ENCODE measurements at places on chromosomes 12 and 14.

DNA sequence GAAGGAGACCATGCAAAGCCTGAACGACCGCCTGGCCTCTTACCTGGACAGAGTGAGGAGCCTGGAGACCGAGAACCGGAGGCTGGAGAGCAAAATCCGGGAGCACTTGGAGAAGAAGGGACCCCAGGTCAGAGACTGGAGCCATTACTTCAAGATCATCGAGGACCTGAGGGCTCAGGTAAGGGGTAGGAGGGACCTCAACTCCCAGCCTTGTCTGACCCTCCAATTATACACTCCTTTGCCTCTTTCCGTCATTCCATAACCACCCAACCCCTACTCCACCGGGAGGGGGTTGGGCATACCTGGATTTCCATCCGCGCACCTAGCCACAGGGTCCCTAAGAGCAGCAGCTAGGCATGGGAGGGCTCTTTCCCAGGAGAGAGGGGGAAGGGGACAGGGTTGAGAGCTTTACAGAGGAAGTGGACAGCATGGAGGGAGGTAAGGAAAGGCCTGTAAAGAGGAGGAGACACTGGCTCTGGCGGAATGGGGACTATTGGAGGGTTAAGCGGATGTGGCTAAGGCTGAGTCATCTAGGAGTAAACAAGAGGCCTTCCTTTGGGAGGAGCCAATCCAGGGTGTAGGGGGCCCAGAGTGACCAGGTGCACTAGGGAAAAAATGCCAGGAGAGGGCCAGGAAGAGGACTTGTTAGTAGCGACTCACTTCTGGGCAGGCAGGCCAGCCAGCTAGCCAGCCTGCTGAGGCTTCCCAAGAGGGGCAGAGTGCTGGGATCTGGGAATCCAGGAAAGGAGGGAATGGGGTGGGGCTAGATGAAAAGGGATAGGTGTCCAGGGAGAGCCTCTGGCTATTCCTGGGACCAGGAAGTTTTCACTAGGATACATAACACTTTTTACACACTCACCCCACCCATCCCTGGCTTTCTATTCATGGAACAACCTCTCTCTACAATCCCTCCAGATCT lies 754 bp downstream of the KRT18 start:
- DNase-seq: no peak

DNA sequence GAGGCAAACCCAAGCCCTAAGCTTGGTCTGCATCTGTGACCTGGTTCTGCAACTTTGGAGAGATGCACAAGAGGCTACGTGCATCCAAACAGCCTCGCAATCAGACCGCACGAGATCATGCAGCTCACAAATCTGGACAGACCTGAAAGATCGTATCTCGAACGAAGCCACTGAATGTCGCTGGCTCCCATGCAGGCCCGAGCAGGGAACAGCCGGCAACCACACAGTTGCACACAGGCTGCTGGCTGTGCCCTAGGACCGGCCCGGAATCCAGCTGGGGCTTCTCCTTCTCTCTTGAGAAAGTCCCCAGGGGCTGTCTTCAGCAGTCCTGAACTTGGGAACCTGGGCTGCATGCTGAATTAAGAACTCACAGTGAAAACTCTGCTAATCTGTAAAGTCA lies 27.9 kb downstream of the WNT5B start:
- DNase-seq: no peak

- no peak for DNase-seq
Observed at GRCh38 chr14:68368850-68369249, 424.0 kb downstream of the ZFP36L1 start.

DNA sequence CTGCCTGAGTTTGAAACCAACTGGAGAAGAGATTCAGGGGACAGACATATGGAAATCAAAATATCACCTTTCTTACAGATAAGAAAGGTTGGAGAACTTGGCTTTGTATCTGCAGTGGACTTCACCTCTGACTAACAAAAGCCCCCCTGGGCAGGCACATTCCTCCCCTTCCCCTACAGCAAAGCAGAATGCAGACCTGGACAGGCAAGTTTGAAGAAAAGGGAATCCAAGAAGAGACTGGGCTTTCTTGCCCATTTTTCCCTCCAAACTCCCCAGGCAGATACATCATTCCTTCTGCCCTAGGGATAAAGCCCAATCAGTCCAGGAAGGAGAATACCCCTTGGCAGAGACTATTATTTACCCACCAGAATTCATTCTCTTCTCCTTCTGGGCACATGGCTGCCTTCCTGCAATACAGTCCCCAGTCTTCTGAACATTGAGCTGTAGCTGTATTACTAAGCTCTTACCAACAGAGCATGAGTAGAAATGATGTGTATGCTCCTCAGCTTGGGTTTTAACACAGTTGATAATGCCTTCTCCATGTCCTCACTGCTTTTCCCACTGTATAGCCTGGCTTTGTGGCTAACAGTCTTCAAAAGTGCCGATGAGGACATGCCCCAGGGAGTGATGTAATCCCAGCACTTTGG lies 17.4 kb upstream of the NAP1L1 start:
- DNase-seq: no peak

GRCh38 chr14:86640288-86640687 lies 1110.3 kb downstream of the FLRT2 start:
- no peak for DNase-seq

GRCh38 chr12:50166799-50167048 lies 445 bp downstream of the CERS5 start:
- peak; percentile 45 for DNase-seq

GRCh38 chr12:68495336-68496070 lies 115.2 kb upstream of the RAP1B start:
- DNase-seq: no peak

DNA sequence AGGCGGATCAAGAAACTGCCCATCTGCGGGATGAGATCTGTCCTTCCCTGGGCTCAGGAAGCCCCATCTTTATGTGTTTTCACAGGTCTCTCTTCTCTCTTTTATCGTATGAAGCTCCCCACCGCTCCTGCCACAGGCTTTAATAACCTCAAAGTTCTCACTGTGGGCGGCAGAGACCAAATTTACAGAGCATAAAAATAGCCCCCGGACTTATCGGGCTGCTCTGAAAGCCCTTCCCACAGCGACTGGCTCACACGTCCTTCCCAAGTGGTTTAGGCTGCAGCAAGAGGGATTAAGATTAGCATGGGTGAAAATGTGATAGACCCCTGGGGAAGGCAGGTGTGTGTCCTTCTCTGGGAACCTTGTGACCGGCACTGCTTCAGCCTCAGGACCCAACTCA lies 47.8 kb downstream of the TESC start:
- DNase-seq: no peak

- DNase-seq: peak; percentile 65
Observed at GRCh38 chr14:68734231-68734732, 58.6 kb downstream of the ZFP36L1 start.
